EL (cell line): ENCODE measurements at places on chromosomes 1 and 21.
A peak's percentile ranks its signal among the peaks of the same experiment; 100 is the strongest.

- DNase-seq: no peak
Measured at GRCh38 chr1:56097713-56098112, 481.6 kb downstream of the PLPP3 start.

DNA sequence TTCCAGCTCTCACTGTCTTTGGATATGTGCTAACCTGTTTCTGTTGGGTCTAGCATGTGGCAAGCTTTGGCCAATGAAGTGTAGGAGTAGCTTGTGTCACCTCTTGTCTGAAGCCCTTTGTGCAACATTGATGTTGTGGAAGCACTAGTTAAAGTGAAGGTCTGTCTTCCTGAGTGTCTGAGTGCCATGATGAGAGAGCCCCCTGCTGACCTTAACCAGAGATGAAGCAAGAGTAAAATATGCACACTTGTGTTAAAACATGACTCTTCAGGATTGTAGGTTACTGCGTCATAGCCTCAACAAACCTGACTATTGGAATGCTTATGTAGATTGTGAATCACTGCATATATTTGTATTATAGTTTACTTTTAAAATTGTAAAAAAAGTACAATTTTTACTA is 103.7 kb downstream of the NCAM2 start:
- peak; percentile 48 for DNase-seq

DNA sequence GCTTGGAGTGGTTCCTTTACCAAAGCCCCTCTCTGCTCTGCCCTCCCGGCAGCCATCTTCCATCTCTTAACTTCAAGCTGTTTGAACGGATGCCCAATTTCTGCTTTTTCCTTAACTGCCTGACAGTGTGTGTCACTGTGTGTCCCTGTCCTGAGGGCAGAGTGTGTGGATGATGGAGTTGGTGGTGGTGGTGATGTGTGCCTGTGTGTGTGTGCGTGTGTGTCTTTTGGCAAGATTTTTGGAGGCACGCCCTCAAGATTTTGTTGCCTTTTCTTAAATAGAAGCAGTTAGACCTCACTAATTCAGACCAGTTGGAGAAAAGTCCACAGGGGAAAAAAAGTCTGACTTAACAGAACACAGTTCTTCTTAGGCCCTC is 30.3 kb downstream of the SERTAD4 start:
- DNase-seq: peak; percentile 26

GRCh38 chr1:164591858-164592257 is 32.9 kb downstream of the PBX1 start:
- peak; percentile 65 for DNase-seq

DNA sequence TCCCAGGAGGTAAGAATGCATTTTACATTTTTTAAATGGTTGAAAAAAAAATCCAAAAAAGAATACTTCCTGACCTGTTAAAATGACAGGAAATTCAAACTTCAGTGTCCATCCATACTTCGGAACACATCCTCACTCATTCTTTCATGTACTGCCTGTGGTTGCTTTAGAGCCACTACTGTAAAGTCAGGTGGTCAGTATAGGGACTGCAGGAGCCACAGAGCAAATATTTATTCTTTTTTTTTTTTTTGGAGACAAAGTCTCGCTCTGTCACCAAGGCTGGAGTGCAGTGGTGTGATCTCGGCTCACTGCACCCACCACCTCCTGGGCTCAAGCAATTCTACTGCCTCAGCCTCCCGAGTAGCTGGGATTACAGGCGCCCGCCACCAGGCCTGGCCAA is 124.7 kb downstream of the CLIC6 start:
- no peak for DNase-seq

DNA sequence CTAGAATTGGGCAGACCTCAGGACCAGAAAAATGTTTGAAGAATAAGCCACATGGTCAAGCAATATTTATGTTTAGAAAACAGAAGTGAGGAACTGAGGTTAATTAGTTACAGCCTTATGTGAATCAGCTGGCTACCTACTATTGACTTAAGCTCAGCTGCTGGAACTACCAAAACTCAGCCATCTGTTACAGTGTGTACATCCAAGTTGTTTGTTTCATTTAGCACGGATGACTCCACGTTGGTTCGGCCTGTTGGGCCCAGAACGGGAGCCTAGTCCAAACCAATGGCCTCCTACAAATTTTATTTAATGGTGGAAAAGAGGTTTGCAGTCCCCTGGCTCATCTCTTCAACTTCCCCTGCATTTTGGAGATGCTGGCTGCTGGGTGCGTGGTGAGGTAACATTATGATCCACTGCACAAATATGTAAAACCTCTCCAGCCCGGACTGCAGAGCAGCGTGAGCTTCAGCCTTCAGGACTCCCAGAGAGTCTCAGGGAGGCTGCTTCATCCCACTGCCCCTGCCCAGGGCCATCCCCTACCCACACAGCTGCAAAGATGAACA is 143.4 kb downstream of the ZZZ3 start:
- peak; percentile 95 for DNase-seq

DNA sequence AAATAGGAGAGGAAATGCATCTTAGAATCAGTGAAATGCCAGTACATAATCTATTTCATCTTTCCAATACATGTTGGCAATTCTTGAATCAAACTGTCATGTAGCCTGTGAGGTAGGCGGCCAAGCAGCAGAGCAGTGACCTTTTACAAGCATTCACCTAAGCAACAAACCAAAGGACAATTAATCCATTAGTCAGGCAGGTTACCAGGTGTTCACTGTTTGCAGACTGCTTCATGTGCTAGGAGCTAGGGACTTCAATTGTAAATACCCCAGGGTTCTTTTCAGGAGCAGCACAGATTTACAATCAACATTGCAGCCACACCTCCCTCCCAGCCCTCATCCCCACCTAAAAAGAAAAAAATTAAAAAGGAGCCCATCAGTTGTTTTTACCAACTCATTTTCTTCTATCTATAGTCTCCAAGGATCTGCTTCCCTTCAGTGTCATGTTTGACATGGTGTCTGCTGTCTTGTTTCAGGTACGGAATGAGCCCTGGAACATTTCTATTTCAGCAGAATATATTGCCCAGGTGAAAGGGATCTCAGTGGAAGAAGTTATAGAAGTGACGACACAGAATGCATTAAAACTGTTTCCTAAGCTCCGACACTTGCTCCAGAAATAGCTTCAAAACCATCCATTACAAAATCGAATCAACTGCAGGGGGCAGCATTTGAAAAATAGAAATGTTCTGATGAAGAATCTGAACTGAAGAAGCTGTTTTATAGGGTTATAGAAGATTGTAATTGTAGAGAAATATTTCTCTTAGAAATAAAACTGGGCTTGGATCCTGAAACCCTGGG is 23.0 kb downstream of the TATDN3 start:
- DNase-seq: peak; percentile 13

DNA sequence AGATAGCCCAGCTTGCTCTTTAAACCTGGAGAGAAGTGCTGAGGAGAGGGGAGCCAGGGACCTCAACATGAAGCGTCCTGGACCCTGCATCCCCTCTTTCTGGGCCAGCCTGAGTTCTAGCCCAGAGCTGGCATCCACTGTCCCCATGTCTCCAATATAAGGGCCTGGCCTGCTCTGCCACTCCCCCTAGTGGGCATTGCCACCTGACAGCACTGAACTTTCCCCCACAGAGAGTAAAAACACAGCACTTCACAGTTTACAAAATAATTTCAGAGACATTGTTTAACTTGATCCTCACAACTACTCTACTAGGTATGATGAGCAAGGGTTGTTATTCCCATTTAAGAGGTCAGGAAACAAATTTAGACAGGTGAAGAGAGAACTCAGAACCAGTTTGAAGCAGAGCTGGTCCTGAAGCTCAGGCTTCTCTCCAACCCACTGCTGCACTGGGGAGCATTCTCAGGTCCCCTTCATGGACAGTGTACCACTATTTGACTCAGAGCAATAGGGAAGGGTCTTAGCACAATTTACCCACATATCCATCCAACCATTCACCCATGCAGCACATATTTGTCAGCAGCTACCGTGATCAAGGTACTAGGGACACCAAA is 151.2 kb downstream of the DMRTA2 start:
- DNase-seq: peak; percentile 10

- no peak for DNase-seq
Measured at GRCh38 chr1:188169971-188170370, 1341.2 kb downstream of the PLA2G4A start.

- no peak for DNase-seq
Measured at GRCh38 chr1:113610372-113610771, 148.9 kb downstream of the PHTF1 start.

- no peak for DNase-seq
Measured at GRCh38 chr21:33201956-33202355, 27.8 kb upstream of the IFNAR2 start.

GRCh38 chr1:169584483-169585144 is 1.7 kb downstream of the F5 start:
- DNase-seq: no peak

- no peak for DNase-seq
Measured at GRCh38 chr1:86950712-86951419, 36.4 kb downstream of the HS2ST1 start.

- peak; percentile 13 for DNase-seq
Measured at GRCh38 chr1:204909109-204909508, 38.4 kb downstream of the NFASC start.
